Activated CD8-positive, alpha-beta T cell treated with anti-CD3 and anti-CD28 coated beads for 36 hours (primary cell): ENCODE measurements at places on chromosomes 1 and 21. TPM values are rescaled to one million over a fixed set of nuclear protein-coding genes. Genes with fewer than 3 reads are reported as not detected.

The CFAP107 gene
- not detected for total RNA-seq

The FCRL4 gene
- total RNA-seq, result not detected

The CSF3R gene
- not detected for total RNA-seq

The MAN1C1 gene
- 3.7 TPM for total RNA-seq

The KRTAP21-2 gene
- total RNA-seq, result not detected

The ALPL gene
- total RNA-seq, result not detected

The FOXD3 gene
- not detected for total RNA-seq
